ENCODE measurements at places on chromosomes 16 and 17.

GRCh38 chr16:20879175-20880040, 20.8 kb downstream of the DCUN1D3 start:
- no peak for DNase-seq

DNA sequence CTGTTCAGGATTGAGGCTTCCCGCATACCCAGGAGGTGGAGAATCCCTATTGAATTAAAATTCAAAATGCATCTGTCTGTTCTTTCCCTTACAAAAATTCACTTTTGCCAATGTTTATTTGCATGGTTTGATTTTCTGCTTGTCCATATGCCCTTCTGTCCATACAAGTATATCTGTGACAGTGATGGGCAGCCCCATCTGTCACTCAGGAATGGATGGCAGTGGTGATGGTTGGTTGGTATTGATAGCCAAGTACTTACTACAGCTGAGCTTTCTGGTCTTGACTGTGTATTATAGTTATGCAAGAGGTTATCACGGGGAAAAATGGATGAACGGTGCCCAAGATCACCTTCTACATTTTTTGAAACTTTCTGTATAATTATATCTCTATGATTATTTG, 171.0 kb downstream of the RBFOX1 start:
- no peak for DNase-seq

GRCh38 chr16:82134846-82135245, 35.2 kb downstream of the MPHOSPH6 start:
- DNase-seq, result no peak

DNA sequence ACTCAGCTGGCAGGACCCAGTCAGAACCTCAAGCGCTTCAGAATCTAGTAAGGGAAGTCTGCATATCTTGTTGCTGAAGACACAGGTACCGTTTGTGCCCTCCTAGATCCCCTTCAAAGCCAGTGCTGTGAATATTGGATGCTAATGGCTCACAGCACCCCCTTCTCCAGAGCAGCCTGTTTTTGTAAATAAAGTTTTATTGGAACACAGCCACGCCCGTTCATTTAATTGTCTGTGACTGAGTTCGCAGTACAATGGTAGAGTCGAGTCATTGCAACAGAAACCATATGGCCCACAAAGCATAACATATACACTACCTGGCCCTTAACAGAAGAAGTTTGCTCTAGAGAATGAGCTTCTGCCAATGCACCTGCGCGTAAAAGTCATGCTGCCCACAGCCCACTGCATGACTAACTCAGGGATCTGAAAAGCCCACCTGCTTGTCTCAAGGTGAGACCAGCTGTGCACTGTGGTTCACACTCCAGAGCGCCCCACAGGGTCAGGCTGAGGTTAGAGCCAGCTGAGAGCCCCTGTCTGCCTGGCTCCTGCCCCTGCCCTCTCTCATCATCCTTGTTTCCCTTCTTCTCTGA, 48.8 kb downstream of the AIPL1 start:
- no peak for DNase-seq

GRCh38 chr17:62870552-62870971, 62.4 kb upstream of the MARCHF10 start:
- peak; percentile 83 for DNase-seq

- no peak for DNase-seq
Measured at GRCh38 chr16:3363793-3364192, 8.1 kb downstream of the OR2C1 start.

GRCh38 chr16:28188085-28188916, 23.5 kb downstream of the XPO6 start:
- no peak for DNase-seq

- no peak for DNase-seq
Measured at GRCh38 chr16:26795184-26795583, 271.5 kb upstream of the C16orf82 start.

DNA sequence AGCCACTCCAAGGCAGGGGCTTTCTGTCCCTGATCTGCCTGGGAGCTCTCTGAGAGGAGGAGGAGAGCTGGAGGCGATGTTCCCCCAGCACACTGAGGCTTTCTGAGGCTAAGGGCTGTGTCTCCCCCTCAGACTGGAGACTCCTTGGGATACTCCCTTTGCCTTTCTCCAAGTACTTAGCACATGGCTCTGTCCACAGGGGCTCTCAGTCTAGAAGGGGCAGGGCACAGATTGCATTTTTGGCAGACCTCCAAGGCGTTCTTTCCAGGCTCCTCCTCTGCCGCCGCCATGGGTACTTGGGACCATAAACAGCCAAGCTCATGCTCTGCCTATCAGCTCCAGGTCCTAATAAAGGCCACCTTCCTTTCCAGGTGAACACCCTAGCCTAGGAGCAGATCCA, 1.8 kb upstream of the GIP start:
- no peak for DNase-seq

DNA sequence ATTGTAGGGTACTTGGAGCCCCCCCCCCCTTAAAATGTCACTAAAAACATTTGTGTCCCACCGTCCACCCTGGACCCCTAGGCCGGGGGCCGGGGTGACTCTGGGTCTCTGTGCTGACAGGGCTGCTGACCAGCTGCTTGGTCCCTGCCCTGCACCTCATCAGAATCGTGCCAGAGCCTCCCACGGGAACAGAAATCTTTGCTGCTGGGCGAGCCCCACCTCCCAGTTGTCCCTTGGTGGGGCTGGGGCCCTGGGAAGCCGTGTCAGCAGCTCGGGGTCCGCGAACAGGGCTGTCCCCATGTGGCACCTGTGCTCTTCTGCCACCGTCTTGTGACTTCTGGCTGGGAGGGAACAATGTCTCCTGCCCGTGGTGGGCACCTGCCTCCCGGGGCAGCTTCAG, 18.5 kb downstream of the KCTD5 start:
- DNase-seq, result no peak

DNA sequence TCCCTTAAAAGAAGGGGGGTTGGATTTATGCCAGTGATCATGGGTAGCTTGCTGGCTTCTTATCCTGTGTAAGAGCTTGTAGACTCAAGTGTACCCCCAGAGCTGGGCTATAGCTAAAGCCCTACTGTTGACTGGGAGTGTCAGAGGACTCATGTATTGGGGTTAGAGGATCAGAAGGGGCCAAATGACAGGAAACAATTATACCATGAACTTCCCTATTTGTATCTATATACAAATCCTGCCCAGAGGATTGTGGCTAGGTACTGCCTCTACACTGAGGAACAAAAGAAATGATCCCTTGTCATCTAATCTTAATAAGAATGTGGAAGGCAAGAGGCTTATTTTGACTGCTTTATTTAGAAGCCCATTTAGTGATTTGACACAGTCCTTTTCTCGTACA, 14.3 kb downstream of the ZP2 start:
- DNase-seq, result no peak

- DNase-seq, result no peak
Measured at GRCh38 chr17:9484789-9485188, 90.8 kb downstream of the STX8 start.

DNA sequence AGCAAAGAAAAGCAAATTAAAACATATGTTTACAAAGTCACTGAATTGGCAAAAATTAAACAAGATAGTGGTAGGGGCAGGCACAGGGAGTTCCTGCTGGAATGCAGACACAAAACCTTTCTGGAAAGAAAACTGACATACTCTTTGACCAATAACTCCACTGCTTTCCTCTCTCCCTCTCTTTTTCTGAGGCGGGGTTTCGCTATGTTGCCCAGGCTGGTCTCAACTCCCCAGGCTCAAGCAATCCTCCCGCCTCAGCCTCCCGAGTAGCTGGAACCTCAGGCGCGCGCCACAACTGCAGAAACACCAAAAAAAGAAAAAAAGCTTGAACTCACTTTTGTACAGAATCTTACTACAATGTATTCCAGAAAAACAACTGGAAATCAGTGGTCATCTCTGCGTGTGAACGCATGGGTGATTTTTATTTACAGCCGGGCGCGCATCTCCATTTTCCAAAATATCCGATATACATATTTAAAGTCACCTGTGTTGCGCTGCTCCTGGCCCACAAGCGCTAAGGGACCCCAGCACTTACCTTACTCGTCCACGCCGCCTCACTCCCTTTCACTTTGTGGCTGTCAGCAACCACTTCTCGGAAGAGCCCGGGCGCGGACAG, 480 bp downstream of the TXNL4B start:
- DNase-seq, result no peak

DNA sequence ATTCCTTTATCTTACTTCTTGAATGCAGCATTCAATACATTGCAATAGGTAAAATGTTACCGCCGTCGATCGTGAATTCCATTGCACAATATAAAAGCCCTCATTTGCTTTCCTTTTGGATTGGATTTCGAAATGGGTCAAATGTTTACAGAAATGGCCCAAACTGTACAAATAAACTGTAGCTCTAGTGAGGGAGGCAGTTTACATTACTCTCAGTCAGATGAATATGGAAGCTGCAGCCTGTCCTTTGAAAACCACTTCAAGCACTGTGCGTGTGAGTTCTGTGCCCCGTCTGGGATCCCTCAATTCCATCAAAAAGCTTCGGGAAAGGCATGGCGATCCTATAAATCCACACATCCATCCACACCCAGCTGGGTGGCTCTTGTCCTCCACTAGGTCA, 258.6 kb upstream of the FOXF1 start:
- DNase-seq, result no peak

DNA sequence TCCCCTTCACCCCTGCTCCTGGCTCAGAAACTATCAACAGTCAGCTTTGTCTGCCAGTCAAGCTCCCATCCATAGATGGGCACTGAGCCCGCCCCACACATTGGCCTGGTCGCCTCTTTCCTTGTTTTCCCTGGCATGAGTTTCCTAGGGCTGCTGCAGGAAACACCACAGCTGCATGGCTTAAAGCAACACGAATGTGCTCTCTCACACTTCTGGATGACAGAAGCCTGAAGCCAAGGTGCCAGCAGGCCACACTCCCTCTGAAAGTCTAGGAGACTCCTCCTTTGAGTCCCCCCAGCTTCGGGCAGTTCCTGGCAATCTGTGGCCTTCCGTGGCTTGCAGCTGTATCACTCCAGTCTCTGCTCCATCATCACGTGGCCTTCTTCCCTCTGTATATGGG, 69.9 kb downstream of the TBC1D16 start:
- no peak for DNase-seq

DNA sequence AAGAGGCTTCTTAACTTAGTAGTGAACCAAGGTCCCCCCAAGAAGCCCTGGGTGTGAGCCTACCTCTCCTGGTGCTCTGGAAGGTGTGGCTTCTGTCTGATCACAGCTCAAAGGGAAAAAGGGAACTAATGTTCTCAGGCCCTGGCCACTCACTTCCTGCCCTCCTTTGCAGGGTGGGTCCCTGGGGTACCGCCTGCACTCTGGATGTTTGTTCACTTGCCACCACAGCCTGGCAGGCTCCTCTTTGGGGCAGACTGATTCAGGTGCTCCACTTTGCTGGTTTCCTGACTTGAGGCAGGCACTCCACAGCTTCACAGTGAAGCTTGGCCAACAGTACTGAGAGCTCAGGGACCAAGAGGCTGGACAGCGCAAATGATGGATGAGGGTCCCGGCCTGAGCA, 5.9 kb upstream of the MYO15A start:
- no peak for DNase-seq

DNA sequence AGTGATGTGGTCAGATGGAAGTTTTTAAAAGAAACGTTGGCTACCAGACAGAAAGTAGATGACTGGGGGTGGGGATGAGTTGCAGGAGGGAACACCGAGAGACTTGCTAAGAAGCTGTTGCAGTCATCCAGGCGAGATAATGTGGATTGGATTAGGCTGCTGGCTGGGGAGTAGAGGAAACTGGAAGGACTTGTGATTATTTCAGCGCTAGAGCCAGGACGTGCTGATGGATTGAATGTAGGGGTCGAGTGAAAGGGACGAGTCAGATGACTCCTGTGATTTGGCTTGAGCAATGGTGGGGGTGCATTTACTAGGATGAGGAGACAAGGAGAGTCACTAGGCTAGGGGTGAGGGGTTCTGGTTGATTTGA, 88.5 kb downstream of the CLEC16A start:
- no peak for DNase-seq

DNA sequence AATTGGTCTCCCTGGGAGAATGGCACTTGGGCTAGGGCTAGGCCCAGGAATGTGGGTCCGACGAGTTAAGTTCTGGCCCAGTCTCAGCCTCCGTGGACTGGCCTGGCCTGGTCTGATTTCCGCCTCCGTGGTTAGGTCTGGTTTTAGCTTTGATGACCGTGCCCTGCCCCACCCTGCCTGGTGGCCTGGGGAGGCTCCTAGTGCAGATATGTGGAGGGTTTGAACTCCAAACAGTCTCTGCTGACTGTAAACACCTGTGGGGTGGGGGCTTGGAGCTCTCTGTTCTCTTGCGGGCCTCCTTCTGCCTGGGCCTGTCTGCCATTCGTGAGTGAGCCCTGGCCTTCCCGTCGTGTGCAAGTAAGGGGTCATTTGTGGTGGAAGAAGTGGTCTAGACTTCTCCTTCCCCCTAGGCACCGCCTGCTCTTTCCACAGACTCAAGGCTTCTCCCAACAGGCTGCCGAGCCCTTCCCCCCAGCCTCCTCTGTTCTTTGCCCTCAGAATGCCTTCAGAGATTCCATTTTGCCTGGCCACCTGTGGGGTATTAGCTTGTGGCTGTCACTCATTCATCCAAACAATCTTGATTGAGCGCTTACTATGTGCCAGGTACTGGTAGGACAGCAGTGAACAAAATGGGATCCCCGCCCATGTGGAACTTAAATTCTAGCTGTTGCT, 1.6 kb downstream of the ATP6V0C start:
- DNase-seq, result no peak

- no peak for DNase-seq
Measured at GRCh38 chr17:82097184-82097918, 685 bp downstream of the FASN start.

DNA sequence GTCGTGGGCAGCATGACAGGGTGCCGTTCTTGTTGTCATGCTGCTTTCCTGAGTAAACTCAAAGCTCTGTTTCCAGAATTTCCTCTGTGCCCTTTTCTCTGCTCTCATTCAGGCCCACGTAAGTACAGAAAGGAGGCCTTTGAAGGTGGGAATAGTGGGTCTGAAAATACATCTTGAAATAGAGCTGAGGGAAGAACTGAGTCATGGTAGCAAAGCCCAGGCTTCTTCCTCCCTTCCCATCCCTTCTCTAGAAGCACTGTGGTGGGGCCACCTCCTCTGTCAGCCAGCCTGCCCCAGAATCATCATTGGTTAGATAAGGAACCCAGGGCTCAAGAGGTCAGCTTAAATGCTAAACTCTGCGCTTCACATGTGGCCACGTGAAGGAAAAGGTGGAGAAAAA, 9.4 kb downstream of the CTRL start:
- DNase-seq, result no peak
